Fibroblast of skin of right quadriceps (primary cell): ENCODE measurements at places on chromosomes 11 and 22.

DNA sequence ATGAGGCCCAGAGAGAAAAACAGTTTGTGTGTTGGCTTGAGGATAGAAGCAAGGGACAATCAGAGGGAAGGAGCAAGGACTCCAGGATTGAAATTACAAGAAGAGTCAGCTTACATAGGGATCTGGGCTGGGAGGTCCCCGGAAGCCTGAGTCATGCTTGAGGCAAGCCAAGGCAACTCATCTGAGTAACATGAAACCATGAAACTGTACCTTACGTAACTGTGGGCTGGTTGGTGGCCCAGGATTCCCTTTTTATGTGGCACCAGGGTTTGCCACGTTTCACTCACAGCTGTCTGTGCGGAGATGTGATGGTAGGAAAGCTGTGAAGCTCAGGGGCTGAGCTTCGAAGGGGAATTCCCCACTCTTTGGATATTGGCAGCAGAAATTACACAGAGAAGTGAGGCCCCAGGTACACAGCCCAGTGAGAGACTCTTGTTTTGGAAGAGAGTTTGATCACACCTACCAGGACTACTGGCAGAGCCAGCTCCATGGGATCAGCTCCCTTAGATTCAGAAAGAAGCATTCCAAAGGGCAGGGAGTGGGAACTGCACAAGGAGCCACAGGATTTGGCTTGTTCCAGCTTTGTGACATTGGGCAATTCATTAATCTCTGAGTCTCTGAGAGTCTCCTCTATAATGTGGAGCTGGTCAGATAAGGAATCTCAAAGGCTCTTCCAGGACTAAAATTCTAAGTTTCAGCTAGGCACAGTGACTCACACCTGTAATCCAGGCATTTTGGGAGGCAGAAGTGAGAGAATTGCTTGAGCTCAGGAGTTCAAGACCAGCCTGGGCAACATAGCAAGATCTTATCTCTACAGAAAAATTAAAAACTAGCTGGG, 7.8 kb downstream of the SLC5A1 start:
- DNase-seq = peak; percentile 75

- no peak for DNase-seq
Measured at GRCh38 chr22:23270212-23270733, 90.0 kb downstream of the BCR start.

- DNase-seq = no peak
Measured at GRCh38 chr11:35336726-35337125, 82.6 kb downstream of the SLC1A2 start.

GRCh38 chr22:47610764-47611163, 848.3 kb downstream of the TBC1D22A start:
- no peak for DNase-seq

DNA sequence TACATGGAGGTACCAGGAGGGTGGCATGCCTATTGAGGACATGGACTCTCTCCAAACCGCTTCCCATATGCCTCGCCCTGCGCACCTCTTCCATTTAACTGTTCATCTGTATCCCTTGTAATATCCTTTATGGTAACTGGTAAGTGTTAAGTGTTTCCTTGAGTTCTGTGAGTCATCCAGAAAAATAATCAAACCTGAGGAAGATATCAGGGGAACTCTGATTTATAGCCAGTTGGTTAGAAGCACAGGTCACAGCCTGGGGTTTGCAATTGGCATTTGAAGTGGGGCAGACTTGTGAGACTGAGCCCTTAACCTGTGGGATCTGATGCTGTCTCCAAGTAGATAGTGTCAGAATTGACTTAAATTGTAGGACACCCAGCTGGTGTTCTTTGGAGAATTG, 27.6 kb upstream of the CAT start:
- no peak for DNase-seq

DNA sequence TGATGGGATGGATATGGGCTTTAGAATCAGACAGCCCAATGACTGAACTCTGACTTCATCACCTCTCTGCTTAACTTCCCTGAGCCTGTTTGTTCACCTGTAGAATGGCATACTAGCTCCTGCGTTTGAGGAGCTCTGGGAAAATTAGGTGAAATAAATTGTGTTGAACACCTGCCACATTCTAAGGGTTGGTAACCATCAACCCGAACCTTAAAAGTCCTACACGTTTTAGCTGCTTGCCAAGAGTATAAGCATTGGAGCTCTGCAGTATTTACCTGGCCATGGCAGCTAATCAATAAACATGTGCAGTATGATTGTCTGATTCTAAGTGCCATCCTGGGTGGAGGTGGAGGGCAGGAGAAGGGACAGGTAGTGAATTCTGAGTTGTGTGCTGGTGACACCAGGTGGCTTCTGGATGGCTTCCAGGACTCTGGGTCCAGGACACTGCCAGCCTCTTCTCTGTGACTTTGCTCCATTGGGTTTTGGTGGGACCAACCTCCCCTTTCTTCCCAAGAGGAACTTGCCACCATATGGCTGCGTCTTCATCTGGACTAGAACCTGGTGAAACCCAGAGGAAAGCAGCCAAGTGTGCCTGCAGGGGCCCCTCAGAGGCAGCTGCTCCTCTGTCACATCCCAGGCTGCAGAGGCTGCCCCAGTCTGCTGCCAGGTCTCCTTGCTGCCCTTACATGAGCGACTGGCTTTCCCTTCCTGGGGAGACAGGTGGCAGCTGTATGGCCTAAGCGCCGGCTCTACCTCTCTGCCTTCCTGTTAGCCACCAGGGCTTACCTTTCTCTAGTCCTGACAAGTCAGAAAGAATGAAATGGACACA, 85.6 kb downstream of the CACNG2 start:
- DNase-seq = no peak
